Endothelial cell (in vitro differentiated cells): ENCODE measurements at places on chromosomes 7 and 10.
A peak's percentile ranks its signal among the peaks of the same experiment; 100 is the strongest.

GRCh38 chr10:76086761-76087639 is 655.6 kb downstream of the LRMDA start:
- no peak overlapping the region for H3K27ac ChIP-seq
- no peaks in the 10 kb centered on the region for H3K27me3 ChIP-seq
- peak; percentile 35 for DNase-seq
- no peaks in the 10 kb centered on the region for H3K36me3 ChIP-seq

DNA sequence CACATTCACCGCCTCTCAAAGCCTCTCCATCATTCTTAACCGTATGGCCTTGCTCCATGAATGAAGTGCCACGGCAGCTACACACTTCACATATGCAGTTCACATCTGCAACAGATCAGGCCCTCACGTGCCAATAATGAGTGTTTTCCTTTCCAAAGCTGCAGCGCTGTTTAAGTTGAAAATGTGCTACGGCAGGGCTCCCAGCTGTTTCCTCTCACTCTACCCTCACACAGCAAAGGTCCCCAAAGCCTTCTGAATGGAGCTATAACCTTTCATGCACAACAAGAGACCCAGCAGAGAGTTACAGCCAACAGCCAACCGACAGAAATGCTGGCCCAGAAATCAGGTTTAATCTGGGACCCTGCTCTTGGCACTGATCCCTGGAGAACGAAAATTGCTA is 236.1 kb downstream of the ELMO1 start:
- H3K27me3 ChIP-seq: peaks cover 2% of the 10 kb centered on the region
- no peak overlapping the region for H3K4me3 ChIP-seq
- peaks cover 65% of the 10 kb centered on the region for H3K36me3 ChIP-seq
- H3K27ac ChIP-seq: no peak overlapping the region
- H3K4me1 ChIP-seq: peaks cover 8% of the 10 kb centered on the region
- DNase-seq: no peak

DNA sequence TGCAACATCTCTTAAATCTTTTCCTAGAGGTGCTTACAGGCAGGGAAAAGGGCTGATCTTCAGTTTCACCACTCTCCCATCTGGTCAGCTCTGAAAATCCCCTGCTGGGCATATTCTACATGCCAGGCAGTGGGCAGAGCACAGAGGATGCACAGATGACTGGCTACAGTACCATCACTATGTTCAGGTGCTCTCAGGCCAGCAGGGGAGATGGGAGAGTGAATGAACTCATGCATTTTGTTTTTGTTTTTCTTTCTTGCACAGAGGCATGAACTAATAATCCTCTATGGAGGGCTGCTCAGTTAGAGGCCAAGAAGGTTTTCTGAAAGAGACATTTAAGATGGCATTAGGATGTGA is 19.3 kb downstream of the ELMO1 start:
- H3K4me1 ChIP-seq: peaks cover 13% of the 10 kb centered on the region
- no peak overlapping the region for H3K27ac ChIP-seq
- DNase-seq: no peak
- no peak overlapping the region for H3K4me3 ChIP-seq
- H3K27me3 ChIP-seq: no peaks in the 10 kb centered on the region
- H3K36me3 ChIP-seq: peaks cover 7% of the 10 kb centered on the region

- H3K4me1 ChIP-seq: peaks cover 16% of the 10 kb centered on the region
- no peak for DNase-seq
- H3K4me3 ChIP-seq: no peak overlapping the region
- no peaks in the 10 kb centered on the region for H3K36me3 ChIP-seq
Observed at GRCh38 chr7:129170441-129171021, 17.9 kb upstream of the SMO start.

GRCh38 chr10:35573796-35574195 is 31.3 kb upstream of the GJD4 start:
- peaks cover 9% of the 10 kb centered on the region for H3K4me1 ChIP-seq
- H3K36me3 ChIP-seq: peaks cover 20% of the 10 kb centered on the region
- H3K27me3 ChIP-seq: peaks cover 14% of the 10 kb centered on the region
- no peak for DNase-seq
- peak overlapping the region; percentile 1 for H3K27ac ChIP-seq
- H3K4me3 ChIP-seq: no peak overlapping the region

- DNase-seq: peak; percentile 23
- H3K36me3 ChIP-seq: peaks cover 11% of the 10 kb centered on the region
- peak overlapping the region; percentile 100 for H3K4me3 ChIP-seq
- H3K27ac ChIP-seq: peak overlapping the region; percentile 92
Observed at GRCh38 chr7:23467806-23468525, 2.3 kb downstream of the IGF2BP3 start.

DNA sequence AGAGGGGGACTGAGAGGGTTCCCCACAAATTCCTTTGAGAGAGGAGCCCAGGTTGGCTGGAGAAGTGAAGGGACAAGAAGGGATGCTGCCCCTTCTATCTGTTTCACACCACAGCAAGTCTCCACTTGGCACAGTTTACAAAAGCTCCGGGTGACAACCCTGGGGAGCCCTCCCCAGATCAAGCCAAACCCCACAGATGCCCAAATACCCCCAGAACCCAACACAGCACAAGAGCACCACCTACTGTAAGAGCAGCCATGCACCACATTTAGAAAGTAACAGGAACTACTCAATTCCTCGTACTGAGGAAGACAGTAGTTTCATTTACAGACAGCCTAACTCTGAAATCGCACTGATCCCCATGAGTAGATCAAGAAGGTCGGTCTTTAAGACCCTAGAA is 67.8 kb upstream of the ATP6V0A4 start:
- H3K36me3 ChIP-seq: peaks cover 22% of the 10 kb centered on the region
- H3K4me3 ChIP-seq: no peak overlapping the region
- DNase-seq: no peak
- no peaks in the 10 kb centered on the region for H3K27me3 ChIP-seq
- no peak overlapping the region for H3K27ac ChIP-seq

GRCh38 chr7:77469927-77470326 is 53.8 kb upstream of the GSAP start:
- H3K4me1 ChIP-seq: peaks cover 11% of the 10 kb centered on the region
- H3K36me3 ChIP-seq: peaks cover 4% of the 10 kb centered on the region
- H3K27me3 ChIP-seq: no peaks in the 10 kb centered on the region
- H3K27ac ChIP-seq: no peak overlapping the region
- DNase-seq: no peak
- H3K4me3 ChIP-seq: no peak overlapping the region

GRCh38 chr10:109430799-109431198 is 492.5 kb downstream of the XPNPEP1 start:
- no peak overlapping the region for H3K27ac ChIP-seq
- no peaks in the 10 kb centered on the region for H3K4me1 ChIP-seq
- H3K36me3 ChIP-seq: no peaks in the 10 kb centered on the region
- no peak overlapping the region for H3K4me3 ChIP-seq
- DNase-seq: no peak
- H3K27me3 ChIP-seq: no peaks in the 10 kb centered on the region
